H1 (cell line): ENCODE measurements at places on chromosomes 12 and 14. TPM values are rescaled to one million over a fixed set of nuclear protein-coding genes. Genes with fewer than 3 reads are reported as not detected.
A peak's percentile ranks its signal among the peaks of the same experiment; 100 is the strongest.

DNA sequence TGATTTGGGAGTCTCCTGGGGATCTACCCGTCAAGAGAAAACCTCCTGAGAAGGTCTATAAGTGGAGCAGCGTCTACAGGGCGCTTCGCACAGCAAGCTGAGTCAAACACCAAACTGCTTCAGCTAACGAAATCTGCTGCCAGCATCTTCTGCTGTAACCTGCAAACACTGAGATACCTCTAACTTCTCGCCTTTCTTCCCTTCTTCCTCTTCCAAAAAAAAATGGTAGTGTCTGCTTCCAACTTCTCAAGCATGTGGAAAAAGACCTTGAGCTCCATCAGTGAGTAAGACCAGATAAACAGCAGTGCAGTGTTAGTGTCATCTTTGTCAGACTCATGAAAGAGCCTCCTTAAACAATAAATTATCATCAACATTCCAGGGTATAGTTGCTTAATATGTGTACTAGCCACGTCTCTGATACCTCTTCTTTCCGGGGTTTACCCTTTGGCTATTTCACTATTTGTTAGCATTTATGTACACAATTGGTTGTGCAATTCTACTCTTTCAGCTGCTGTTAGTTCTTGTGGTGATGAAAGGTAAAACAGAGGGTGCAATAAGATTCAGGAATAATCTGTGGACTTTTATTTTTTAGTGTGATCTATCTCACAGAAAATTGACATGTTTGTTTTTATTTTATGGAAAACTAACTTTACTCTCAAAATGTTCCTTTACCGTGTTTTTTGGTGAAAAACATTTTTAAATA is 81.6 kb downstream of the LLPH start:
- DNase-seq = no peak

DNA sequence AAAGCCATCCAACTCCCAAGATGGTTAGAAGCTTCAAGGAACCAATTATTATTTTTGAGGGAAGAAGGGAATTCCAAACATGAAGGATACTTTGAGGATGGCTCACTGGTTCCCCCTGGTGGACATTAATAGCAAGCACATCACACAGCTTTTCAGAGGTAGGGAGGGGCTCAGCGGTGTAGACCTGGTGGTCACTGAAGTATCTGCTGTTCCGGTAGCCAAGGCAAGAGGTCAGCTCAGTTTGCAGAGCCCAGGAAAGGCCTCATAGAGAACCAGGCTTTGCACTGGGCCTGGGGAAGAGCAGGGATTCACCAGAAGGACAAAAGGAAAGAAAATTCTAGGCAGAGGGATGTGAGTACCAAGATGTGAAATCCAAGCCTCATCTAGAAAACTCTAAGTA is 118.7 kb downstream of the KSR2 start:
- DNase-seq = peak; percentile 29

- DNase-seq = no peak
Observed at GRCh38 chr12:22262309-22262708, 72.2 kb downstream of the ST8SIA1 start.

The KRT6B gene
- total RNA-seq = not detected in 2 replicates

- DNase-seq = no peak
Observed at GRCh38 chr12:22856178-22856577, 231.2 kb downstream of the ETNK1 start.

DNA sequence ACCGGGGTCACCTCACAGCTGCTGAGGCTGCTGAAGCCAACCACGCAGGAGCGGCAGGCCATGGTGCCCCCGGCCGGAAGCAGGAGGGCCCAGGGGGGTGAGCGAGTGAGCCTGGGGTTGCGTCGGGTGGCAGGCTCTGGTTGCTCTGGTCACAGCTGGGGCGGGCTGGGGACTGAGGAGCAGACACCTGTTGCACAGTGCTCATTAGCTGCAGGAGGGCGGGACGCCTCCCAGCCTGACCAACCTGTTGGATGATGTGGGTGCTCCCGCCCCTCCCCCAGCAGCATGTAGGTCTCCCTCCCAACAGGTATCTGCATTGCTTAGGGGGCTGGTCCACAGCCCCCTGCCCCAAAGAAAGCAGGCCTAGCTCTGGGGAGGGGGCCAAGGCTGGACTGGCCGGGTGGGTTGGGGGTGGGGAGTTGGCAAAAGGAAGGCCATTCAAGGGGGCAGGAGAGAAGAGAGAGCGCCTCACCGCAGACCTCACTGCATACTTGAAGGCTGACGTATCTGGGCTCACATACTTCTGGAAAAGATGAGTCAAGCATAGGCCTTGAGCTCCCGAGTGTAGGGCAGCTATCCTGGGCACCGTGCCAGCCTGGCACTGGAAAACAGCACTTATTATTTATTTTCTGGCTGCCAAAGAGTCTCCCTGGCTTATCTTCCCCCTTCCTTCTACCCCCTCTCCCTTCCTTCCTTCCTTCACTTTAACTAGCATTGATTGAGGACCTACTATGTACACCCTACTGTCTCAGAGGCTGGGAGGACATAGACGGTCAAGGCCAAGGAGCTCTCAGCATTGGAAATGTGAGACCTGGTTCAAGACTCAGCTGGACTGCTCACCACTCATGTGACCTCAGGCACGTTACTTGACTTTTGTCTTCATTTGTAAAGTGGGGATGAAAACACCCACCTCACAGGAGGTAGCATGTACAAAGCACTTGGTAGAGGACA is at the start of gene KRT80:
Gene KRT80 (minus strand): TSS at position 174 of the 951 bp plus-strand sequence. CDS start 112 bp downstream, at position 62.
- DNase-seq = no peak

DNA sequence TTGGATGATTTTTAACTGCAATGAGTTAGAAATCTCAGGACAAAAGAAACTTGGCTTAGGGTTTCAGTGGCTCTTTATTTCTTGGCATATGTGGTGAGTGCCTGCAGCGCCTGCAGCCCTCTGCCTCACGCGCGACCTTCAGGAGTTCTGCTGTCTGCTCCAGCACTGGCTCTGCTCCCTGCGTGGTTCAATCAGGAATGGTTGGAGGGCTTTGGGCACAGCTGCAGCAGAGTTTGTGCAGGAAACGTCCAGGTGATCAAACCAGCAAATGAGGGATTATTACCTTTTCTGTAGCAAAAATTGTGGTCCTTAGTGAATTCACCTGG is 19.8 kb downstream of the PPM1H start:
- no peak for DNase-seq
